Effector memory CD4-positive, alpha-beta T cell (primary cell): ENCODE measurements at places on chromosomes 7 and 10.

GRCh38 chr7:91064052-91064451, 200.2 kb upstream of the FZD1 start:
- no peaks in the 10 kb centered on the region for H3K4me1 ChIP-seq
- no peak for DNase-seq
- H3K27ac ChIP-seq: no peak overlapping the region
- no peaks in the 10 kb centered on the region for H3K27me3 ChIP-seq
- H3K4me3 ChIP-seq: no peak overlapping the region
- no peaks in the 10 kb centered on the region for H3K36me3 ChIP-seq

- no peaks in the 10 kb centered on the region for H3K27me3 ChIP-seq
- H3K4me1 ChIP-seq: no peaks in the 10 kb centered on the region
- no peak overlapping the region for H3K4me3 ChIP-seq
- H3K27ac ChIP-seq: no peak overlapping the region
Measured at GRCh38 chr7:54722026-54722425, 37.0 kb downstream of the SEC61G start.

GRCh38 chr10:52649511-52649910, 123.1 kb downstream of the MBL2 start:
- H3K4me1 ChIP-seq: no peaks in the 10 kb centered on the region
- DNase-seq: no peak
- no peaks in the 10 kb centered on the region for H3K27me3 ChIP-seq
- H3K27ac ChIP-seq: no peak overlapping the region

DNA sequence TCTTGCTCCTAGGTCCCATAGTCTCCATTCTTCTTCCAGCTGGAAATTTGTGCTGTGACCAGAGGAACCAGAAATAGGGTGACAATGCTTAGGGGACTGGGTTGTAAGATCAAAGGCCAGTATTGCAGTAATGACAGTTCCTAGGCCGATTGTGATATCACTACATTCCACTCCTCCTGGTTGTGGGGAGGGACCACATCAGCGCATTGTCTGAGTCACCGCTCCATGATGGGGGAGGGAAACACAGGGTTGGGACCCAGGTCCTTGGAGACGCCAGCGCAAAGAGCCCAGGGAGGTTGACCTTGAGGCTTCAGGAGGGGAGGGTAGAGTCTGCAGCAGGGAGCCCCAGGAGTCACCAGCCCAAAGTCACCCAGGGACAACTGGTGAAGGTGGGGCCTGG, 20.8 kb upstream of the GGCT start:
- H3K27me3 ChIP-seq: no peaks in the 10 kb centered on the region
- H3K4me3 ChIP-seq: no peak overlapping the region
- no peak for DNase-seq
- no peaks in the 10 kb centered on the region for H3K36me3 ChIP-seq

- no peak overlapping the region for H3K27ac ChIP-seq
- no peaks in the 10 kb centered on the region for H3K4me1 ChIP-seq
- H3K27me3 ChIP-seq: no peaks in the 10 kb centered on the region
- no peaks in the 10 kb centered on the region for H3K36me3 ChIP-seq
Measured at GRCh38 chr10:92384741-92385140, 93.8 kb downstream of the MARCHF5 start.

- H3K27me3 ChIP-seq: no peaks in the 10 kb centered on the region
- no peak for DNase-seq
- peak overlapping the region; percentile 77 for H3K27ac ChIP-seq
- H3K36me3 ChIP-seq: no peaks in the 10 kb centered on the region
Measured at GRCh38 chr10:119209736-119210355, 2.5 kb downstream of the GRK5 start.

DNA sequence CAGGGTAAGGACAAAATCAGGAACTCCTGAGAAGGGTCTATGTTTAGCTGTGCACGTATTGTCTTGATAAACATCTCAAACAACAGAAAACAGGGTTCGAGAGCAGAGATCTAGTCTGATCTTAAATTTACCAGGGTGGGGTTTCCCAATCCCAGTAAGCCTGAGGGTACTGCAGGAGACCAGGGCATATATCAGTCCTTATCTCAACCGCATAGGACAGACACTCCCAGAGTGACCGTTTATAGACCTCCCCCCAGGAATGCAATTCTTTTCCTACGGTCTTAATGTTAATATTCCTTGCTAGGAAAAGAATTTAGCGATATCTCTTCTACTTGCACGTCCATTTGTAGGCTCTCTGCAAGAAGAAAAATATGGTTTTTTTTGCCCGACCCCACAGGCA, 35.5 kb downstream of the VIM start:
- no peak for DNase-seq
- H3K4me3 ChIP-seq: no peak overlapping the region
- no peak overlapping the region for H3K27ac ChIP-seq
- no peaks in the 10 kb centered on the region for H3K4me1 ChIP-seq
